Stimulated activated CD4-positive, alpha-beta T cell treated with anti-CD3 and anti-CD28 coated beads, Interleukin-1b, Interleukin-23, amount 100 ng/mL, for 24 hours (primary cell): ENCODE measurements at places on chromosomes 6 and 20.

GRCh38 chr6:138970856-138971425 lies 17.1 kb downstream of the REPS1 start:
- DNase-seq = no peak

- DNase-seq = no peak
Measured at GRCh38 chr6:101666256-101666655, 272.7 kb downstream of the GRIK2 start.

DNA sequence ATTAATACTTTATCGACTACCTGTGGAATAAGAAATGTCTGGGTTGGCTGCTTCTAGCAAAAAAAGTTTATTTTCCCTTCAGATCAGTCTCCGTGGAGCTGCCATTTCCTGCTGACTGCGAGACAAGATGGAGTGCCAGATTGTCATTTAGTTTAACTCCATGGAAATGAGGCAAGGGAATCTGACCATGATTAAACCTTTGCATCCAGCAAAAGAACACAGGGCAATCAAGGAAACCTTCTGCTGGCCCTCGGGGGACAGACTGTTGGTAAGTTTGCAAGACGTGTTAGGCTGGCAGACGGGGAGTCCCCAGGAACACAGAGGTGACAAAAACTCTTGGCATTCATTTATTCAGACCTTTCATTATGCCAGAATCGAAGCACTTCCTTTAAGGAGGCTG lies 52.2 kb upstream of the SPACA1 start:
- no peak for DNase-seq

DNA sequence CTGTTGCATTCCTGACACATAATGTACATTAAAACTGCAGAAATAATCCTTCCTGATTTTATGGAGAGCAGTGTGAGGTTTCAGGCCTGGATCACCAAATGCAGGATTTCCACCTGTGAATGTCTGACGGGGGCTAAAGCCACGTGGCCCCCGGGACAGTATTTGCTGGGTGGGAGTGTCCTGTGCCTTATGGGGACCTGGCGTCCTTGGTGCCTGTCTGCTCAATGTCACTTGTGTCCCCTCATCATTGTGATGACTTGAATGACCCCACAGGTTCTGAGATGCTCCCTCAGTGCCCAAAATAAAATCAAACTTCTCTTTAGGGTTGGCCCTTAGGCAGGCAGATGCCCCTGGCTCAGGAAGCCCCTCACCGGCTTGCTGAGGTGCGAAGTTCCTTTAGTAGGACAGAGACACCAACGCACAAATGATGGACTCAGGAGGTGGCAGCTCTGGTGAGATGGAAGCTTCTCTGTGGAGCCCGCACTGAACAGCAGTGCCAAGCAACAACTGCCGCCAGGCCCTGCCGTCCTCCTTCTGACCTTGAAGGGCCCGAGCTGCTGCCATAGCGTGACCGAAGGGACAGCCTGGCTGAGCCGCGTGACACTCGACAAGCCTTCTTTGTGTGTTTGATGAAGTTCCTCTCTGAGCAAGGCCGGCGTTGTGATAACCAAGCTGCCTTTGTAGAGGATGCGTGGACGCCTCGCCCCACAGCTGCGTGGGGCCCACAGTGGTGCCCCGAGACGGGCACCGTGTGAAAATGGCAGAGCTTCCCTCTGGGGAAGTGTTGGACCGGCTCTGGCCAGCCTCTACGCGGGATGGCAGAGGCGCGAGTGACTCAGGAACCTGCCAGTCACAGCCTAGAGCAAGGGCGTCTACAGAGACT lies 30.9 kb downstream of the FRMD1 start:
- DNase-seq = no peak

DNA sequence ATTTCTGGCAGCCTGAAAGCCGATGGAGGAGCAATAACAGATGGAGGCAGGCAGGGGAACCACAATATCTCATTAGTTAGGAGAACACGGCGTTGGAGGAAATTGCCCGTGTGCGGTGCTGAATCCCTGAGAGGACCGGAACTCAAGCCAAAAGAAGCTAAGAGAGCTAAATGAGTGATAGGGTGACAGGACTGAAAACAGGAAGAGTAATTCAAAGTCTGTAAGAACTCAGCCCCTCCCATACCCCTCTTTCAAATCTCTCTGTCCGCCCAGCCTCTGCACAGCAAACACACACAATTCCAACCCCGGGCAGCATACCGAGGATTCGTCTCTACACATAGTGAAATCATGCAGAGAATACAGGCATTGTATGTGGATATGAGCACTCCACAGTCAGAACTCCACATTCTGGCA lies 2.6 kb upstream of the IPCEF1 start:
- DNase-seq = no peak

GRCh38 chr6:134622382-134623173 lies 304.7 kb upstream of the SGK1 start:
- no peak for DNase-seq

DNA sequence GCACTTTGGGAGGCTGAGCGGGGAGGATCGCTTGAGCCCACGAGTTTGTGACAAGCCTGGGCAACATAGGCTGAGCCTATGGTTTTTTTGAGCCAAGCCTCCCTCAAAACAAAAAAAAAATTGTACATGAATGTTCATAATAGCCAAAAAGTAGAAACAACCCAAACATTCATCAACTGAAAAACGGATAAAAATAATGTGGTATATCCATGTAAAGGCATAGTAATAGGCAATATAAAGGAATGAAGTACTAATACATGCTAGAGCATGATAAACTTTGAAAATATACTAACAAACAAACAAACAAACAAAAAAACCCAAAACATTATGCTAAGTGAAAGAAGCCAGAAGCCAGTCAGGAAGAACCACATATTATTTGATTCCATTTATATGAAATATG lies 35.3 kb downstream of the KIAA0319 start:
- DNase-seq = no peak

DNA sequence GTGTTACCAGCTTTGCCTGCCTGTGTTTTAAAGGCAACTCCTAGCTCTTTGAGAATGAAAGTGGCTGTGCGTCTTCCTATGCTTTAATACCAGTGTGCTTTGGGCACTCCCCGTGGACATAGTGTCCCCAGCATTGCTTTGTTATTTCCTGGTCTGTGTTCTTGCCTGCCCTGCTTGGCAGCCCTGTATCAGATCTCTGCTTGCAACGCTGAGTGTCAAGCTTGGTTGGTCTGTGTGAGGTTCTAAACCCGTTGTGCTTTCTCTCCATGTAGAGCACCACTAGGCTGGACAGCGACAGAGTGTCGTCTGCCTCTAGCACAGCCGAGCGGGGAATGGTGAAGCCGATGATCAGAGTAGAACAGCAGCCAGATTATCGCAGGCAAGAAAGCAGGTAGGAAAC lies 80.2 kb downstream of the AFDN start:
- no peak for DNase-seq
